ENCODE measurements at places on chromosomes 6 and 20.

- no peak for DNase-seq
These were observed 363.4 kb upstream of the JARID2 start for GRCh38 chr6:14882394-14883026.

DNA sequence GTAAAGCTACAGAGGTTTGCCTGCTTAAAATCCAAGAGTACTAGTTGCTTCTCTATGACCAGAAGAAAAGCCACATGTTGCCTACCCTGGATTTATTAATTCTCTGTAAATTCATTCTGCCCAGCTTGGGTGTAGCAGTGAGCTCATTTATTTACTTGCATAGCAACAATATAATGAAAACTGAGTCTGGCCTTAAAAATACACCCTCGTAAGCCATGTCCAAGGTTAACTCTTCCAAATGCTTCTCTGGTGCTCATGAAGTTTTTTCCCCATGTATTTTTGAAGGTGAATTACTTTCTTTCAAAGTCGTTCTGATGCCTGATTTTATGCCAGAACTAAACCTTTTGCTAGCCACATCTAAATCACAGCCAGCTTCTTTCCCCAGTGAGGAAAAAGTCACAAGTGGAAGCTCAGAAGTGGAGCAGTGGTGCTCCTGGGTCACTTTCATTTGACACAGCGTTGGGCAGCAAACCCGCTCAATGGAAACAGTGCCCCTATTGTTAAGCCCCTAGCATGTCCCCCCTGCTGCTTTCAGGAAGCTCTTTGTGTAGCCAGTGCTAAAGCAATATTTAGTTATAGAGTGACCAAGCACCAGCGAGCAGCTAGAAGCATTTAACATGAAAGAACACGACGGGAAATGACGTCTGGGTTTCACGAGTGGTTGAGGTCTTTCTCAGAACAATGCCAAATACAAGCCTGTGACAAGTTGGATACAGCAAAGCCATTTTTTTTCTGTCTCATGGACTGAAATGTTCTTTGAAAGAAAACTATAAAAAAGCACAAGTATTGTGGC is 29.8 kb downstream of the NEDD9 start:
- DNase-seq: no peak

DNA sequence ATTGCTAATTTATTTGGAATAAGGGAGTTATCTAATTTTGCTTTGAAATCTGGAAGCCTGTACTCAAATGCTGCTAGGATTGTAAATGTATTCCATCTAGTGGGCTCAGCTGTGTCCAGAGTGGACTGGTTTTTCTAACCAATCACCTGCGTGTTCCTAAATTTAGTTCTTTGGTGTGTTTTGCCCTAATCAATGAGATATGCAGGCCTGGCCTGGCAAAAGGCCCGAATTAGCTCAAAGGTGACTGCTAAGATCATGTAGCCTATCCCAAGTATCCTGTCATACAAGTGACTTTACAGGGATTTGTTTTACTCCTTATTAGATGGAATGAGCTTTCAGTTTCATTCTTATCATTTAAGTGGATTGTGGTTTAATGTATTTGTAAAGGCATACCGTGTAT is 51.3 kb upstream of the ARMC2 start:
- DNase-seq: no peak

DNA sequence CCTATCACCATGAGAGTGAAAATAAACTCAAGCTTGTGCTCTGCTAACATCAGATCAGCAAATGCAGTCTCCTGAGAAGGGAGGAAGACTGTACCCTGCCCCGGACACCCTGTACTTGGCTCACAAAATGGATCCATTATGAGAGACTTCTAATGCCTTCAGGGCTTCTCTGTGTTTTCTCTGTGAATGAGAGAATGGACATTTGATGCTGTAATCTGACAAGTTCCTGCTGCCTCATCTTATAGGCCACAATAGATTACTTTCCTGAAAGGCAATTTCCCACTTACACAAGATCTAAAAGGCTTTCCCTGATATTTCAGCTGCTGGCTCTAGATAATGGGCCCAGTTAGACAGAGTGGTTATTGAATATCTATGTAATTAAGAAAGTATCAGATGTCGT is 117.2 kb downstream of the OTOR start:
- DNase-seq: no peak

GRCh38 chr20:1782181-1782580 is 113.0 kb upstream of the SIRPA start:
- no peak for DNase-seq

DNA sequence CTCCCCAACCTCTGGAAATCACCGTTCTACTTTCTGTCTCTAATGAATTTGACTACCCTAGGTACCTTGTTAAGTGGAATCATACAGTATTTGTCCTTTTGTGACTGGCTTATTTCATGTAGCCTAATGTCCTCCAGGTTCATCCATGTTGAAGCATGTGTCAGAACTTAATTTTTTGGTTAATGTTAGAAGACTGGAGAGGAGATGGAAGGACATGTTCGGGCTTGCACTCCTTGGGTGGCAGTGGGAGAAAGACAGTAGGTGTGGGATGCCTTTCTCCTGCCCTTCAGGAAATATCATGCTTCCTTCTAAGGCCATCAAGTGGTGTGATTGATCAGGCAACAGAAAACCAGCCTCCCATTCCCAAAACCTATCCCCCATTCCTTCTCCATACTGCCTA is 61.1 kb upstream of the RNF144B start:
- no peak for DNase-seq

Measured in stimulated activated CD4-positive, alpha-beta T cell treated with anti-CD3 and anti-CD28 coated beads, Interleukin-15, amount 100 ng/mL, for 48 hours (primary cell).